Transverse colon (tissue), 4 donors: ENCODE measurements at places on chromosomes 7 and 10.

GRCh38 chr10:122884166-122884565 is 4.8 kb upstream of the FAM24B start:
- no peak for DNase-seq

DNA sequence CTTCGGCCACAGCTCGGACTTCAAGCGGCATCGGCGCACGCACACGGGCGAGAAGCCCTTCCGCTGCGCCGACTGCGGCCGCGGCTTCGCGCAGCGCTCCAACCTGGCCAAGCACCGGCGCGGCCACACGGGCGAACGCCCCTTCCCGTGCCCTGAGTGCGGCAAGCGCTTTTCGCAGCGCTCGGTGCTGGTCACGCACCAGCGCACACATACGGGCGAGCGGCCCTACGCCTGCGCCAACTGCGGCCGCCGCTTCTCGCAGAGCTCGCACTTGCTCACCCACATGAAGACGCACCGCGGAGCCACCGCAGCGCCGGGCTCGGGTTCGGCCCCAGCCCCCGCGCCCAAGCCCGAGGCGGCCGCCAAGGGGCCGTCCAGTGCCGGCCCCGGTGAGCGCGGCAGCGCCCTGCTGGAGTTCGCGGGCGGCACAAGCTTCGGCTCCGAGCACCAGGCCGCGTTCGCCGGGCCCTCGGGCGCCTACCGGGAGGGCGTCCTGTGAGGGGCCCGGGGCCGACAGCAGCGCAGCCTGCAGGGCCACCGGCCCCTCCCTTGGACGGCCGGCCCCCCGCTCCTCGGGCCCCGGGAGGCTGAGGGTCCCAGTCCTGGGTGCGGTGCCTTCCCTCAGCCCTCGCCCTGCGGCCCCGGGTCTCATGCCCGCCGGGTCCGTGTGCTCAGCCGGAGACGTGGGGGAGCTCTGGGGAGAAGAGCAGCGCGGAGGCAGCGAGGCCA is 17.2 kb downstream of the ZNF316 start:
- no peak for DNase-seq

- no peak for DNase-seq
Observed at GRCh38 chr10:128147669-128148068, 21.4 kb upstream of the MKI67 start.

DNA sequence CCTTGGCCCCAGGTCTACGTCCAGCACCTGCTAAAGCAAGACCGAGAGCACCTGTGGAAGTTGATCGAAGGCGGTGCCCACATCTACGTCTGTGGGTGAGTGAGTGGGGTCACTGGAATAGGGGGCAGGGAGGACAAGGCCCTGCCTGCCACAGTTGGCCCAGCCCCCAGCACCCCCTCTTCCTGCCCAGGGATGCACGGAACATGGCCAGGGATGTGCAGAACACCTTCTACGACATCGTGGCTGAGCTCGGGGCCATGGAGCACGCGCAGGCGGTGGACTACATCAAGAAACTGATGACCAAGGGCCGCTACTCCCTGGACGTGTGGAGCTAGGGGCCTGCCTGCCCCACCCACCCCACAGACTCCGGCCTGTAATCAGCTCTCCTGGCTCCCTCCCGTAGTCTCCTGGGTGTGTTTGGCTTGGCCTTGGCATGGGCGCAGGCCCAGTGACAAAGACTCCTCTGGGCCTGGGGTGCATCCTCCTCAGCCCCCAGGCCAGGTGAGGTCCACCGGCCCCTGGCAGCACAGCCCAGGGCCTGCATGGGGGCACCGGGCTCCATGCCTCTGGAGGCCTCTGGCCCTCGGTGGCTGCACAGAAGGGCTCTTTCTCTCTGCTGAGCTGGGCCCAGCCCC is 8.1 kb downstream of the TMEM120A start:
- DNase-seq = no peak

- no peak for DNase-seq
Observed at GRCh38 chr7:124106575-124106974, 73.7 kb upstream of the TMEM229A start.

DNA sequence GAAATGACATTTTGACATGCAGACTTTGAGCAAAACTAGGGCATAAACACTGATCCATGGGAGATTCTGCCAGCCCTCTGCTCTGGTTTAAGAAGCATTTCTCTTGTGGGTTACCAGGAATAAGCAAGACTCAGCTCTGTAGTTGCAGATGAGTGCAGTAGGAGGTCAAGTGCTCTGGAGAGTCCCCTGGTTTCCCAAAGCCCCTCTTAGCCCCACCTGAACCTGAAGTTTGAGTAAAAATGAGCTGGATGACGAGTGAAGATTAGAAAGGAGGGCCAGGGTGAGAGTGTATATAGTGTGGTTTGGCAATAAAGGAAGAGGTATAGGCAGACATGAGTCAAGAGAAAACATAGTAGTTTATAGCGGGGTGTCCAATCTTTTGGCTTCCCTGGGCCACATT is 220.3 kb downstream of the ARL4A start:
- DNase-seq = no peak

DNA sequence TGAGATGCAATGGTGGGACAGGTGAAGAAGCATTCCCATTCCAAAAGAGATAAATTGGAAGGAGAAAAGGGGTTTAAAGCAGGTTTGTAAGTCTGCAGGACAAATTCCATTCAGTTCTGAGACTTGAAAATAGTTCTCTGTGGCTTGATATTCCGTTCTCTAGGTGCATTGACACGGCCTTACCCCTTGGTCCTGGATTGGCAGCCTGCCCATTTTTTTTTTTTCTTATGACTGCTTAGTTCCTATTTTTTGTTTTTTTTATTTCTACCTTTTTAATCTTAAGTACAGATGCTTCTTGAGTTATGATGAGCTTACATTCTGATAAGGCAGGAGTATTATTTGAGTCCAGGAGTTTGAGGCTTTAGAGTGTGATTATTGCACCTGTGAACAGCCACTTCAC is 70.6 kb downstream of the MLLT10 start:
- DNase-seq = no peak

DNA sequence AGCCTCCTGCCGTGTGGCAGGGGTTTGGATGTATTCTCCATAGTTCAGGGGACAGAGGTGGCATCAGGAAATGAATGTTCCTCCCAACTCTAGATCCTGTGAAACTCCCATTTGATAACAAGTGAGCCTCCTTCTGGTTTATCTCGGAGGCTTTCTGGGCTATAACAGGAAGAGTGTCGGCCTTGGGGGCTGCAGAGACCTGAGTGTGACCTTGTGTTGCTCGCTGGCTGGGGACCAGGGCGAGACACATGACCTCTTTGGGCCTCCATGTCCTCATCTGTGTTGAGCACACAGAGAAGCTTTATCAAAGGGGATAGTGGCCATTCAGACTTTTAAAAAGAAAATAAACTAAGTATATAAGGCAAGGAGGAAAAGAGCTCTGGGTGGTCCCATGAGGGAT is 78.0 kb upstream of the SMNDC1 start:
- DNase-seq = no peak

GRCh38 chr10:72014197-72014596 is 50.0 kb downstream of the CHST3 start:
- DNase-seq = no peak

DNA sequence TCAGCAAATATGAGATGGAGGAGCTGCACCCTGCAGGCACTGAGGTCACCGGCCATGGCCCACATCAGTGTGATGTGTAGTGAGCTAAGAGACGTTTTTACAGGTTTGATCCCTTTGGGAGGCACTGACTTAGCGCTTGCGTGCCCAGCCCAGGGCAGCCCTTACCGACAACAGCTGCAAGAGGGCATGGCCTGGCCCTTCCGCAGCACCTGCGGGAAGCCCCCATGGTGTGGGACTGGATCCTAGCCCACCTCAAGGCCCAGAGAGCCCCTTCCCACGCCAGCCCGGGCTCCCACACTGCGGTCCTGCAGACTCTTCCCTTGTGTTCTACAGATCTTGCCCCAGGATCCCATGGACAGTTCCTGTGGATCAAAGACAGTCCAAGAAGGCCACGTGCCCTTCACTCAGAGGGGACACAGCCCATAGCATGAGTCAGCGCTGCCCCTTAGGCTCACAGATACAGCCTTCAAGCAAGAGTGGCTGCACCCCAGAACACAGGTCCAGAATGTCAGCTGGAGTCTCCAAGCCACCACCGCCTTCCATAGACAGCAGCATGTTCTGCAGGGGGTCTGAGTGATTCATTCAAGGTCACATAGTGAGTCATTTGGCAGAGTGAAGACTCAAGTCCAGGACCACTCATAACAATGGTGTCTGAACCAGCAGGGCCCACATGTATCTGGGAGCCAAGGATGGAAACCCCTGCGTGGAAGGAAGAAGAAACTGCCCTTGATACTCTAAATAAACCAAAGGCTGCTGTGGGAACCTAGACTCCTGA is 25.4 kb downstream of the TLL2 start:
- DNase-seq = no peak

GRCh38 chr10:28991333-28992270 is 297.3 kb upstream of the LYZL1 start:
- DNase-seq = peak; percentile 35
